ENCODE measurements at places on chromosomes 4 and X.

DNA sequence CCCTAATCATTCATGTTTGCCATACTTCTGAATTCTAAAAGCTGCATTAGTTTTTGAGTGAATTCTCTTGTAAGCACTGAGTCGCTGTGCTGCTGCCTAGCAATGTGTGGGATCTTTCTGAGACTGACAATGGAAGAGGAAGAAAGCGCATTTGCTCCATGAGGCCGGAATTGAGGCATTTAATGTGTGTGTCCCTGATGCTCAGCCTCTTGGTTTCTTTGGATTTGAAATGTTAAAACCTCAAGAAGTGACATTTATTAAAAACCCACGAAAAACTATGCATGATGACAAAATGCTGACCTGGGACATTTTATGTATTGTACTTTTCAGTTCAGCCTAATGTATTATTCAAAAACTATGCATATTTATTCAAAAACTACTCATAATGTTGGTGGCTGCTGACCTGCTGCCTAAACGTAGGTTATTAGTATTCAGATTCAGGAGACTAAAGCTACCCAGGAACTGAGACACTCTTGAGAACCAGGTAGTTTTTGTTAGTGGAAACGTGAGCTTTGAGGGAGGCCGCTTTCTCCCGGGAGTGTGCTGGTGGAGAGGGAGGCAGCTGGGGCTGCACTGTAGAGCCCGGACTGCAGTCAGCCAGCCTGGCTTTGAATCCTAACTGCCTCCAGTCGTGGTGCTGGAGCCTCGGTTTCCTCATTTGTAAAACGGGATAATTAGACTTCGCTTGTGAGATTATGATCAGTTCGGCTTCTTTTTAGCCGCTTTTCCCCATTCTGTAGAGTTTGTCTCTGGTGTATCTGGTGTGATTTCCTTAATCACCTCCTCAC, 11.3 kb downstream of the RGS12 start:
- no peak for DNase-seq

DNA sequence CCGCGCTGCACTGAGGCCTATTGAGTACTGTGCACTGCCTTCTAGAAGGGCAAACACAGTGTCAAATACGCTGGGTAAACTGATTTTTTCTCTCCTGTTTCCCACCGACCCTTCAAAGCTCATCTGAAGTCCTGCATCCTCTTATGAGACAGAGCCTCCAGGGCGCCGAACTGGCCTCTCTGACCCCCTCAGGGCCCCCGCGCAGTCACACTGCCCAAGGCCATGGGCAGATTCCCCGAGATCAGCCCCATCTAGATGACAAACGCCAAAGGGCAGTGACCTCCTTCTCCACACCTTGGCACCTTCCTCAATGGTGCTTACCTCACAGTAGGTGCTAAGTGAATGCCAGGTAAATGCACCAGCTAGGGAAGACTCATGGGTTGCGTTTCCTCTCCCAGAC, 34.4 kb downstream of the CHST7 start:
- DNase-seq, result no peak

- no peak for DNase-seq
These were observed 46.0 kb downstream of the FNIP2 start for GRCh38 chr4:158814636-158815330.

DNA sequence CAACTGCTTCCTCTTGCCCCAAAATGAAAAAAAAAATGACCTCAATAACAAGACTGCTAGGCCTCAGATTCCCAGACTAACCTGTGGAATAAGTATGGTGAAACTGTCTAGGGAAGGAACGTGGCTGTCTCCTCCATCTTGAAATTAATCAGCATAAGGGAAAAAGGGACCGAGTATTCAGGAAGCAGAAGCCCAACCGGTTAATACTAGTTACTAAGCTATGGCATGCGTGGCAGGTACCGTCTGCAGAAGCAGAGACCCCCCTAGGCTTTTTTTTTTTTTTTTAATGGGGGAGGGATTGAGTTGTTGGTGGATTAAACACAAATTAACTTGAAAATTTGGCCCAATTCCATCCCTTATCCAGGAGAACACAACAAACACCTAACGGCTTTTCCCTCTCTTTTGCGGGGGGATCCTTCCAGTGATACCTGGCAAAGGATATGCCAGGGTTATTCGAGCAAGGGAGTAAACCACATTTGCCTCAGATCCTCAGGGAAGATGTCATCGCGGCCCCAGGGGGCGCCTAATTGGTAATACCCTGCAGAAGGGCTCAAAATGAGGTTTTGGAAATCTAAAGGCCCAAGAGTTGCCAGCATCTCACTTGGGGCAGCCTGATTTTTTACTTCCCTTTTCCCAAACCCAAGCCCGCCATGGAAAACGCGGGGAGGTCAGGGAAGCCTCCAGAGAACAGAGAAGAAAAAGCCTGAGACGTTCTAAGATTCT, 893 bp downstream of the RLIM start:
- peak; percentile 14 for DNase-seq

DNA sequence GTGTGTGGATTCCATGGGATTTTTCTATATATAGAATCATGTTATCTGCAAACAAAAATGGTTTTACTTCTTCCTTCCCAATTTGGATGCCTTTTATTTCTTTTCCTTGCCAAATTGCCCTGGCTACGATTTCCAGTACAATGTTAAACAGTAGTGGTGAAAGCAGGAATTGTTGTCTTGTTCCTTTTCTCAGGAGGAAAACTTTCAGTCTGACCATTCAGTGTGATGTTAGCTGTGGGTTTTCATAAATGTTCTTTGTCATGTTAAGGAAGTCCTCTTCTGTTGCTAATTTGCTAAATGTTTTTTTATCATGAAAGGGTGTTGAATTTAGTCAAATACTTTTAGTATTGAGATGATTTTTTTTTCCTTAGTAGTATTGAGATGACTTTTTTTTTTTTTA, 10.9 kb downstream of the SAP30 start:
- no peak for DNase-seq

DNA sequence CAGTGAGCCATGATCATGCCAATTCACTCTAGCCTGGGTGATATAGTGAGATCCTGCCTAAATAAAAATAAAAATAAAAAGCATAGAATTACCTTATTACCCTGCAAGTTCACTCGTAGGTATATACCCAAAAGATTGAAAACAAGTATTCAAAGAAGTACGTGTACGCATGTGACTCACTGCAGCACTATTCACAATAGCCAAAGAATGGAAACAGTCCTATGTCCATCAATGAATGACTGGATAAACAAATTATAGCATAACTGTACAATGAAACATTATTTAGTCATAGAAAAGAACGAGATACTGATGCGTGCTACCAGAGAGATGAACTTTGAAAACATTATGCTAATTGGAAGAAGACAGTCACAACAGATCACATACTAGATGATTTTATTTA, 204.6 kb upstream of the DIAPH2 start:
- DNase-seq, result peak; percentile 9

- DNase-seq, result no peak
These were observed 42.1 kb downstream of the AFF1 start for GRCh38 chr4:86976801-86977485.

DNA sequence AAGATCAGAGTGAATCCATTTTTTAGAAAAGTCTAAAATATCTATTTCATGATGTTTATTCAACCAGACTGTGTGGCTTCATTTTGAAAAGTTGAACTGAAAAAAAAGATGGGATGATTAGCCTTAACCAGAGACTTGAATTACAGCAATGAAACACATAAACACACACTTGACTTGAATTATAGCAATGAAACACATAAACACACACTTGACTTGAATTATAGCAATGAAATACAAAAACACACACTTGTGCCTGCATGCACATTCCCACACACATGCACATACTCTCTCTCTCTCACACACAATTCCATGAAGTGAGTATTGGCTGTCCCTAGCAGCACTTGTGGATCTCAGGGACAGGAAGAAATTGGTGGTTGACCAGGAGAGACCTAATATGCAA, 286.8 kb downstream of the USP46 start:
- no peak for DNase-seq

DNA sequence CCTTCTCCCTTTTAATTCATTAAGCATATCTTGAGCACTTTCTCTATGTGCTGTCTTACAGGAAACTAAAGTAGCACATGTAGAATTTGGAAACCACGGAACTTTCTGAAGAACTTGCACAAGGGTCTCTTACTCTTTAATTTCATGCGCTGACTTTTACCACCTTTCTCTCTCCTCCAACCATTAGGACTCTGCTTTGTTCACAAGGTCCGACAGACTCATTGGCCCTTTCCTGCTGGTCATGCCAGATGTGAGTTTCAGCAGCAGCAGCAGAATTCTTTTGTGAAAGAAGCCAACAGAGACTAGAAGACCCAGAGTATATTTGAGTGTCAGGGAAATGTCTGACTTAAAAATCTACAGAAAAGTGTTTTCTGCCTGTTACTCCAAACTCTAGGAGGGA, 207.1 kb downstream of the GUCY2F start:
- no peak for DNase-seq

- no peak for DNase-seq
These were observed 77.9 kb downstream of the LRRC66 start for GRCh38 chr4:51942108-51942832.

- DNase-seq, result no peak
These were observed 15.3 kb downstream of the PARM1 start for GRCh38 chr4:74948236-74948635.

DNA sequence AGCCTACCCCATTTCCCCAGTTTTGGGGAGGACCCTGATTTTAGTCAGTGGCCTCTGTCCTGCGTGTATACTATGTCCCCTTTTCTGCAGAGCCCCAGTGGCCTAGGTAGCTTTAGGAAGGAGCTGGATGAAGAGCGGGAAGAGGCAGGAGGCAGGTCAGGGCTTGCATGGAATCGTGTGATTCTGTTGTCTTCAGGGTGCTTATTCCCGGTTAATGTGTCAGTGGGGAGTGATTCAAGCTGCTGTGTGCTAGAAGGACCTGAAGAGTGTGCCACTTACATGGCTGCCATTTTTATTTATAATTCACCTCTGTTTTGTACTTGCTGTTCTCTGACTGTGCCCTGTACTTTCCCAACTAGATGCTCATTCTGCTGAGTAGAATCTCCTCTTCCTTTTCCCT, 127.3 kb upstream of the AMOT start:
- no peak for DNase-seq

- DNase-seq, result no peak
These were observed 81.5 kb downstream of the RCHY1 start for GRCh38 chr4:75432683-75433082.

GRCh38 chrX:96181605-96182004, 503.0 kb upstream of the DIAPH2 start:
- DNase-seq, result no peak

GRCh38 chr4:177596035-177596434, 153.8 kb upstream of the AGA start:
- peak; percentile 14 for DNase-seq

DNA sequence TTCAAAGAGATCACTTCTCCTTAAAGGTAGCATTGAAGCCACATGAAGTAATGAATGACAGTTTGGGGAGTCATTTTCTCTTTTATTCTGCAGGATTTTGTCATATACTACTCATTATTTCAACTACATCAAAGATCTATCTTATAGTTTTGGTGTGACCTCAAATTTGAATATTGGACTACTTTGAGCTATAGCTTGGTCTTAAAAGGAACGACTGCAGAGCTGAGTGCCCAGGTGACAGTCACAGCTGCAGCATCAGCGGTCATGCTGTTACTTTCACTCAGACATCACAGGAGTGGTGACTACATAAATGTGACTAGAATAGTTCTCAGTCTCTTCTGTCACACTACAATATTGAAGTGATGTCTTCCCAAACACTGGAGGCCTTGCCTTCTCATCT, 10.7 kb upstream of the SPCS3 start:
- no peak for DNase-seq

DNA sequence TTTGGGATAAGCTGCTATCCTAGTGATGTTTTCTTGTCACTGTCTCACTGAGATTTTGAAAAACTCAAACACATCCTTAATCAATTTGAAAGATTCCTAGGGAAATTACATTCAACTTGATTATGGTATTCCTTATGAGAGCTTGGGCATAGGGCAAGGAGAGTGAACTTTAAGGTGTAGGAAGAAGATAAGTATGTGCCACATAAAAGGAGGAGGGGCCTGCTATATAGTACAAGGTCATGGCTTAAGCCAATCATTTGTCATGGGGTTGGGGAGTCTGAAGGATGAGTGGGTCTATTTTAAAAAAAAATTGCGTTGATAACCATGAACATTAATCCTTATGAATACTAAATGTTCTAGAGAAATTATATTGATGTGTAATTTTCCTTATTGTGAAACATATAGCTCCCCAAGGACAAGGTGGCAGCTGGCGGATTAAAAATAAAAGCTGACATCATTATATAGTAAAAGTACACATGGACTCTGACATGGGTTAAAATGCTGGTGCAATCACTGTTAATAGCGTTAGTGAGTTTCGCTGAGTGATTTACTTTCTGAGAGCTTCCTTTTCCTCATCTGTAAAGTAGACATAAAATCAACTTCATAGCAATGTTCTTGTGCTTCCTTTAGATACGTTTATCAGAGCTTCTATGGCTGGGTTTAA, 17.4 kb downstream of the GALNT7 start:
- DNase-seq, result peak; percentile 5

- no peak for DNase-seq
These were observed 87.6 kb upstream of the PLAC1 start for GRCh38 chrX:134745636-134746409.

DNA sequence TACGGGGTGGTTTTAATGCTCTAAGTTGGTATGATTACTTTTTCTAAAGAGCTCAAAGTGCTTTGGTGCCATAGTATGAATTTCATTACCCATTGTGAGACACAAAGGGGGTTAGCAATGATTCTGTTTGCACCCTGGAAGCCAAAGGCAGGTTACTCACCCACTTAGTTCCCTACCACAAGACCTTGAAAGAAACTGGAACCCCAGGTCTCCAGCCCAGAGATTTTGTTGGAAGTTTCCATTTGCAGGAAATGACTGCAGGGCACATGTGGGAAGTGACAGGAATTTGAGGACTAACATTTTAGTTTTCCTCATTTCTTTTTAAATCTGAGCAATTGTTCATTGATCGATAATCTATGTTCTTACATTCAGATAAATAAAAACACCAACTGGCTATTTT, 1.8 kb upstream of the HS3ST1 start:
- no peak for DNase-seq

GRCh38 chrX:76427560-76428242, at the start of gene MAGEE1:
TSS of gene MAGEE1 (plus strand) at chrX:76427710. CDS start at chrX:76427931, 221 bp downstream.
- DNase-seq, result peak; percentile 13

GRCh38 chrX:1029494-1029893, 183.0 kb downstream of the CRLF2 start:
- DNase-seq, result no peak

DNA sequence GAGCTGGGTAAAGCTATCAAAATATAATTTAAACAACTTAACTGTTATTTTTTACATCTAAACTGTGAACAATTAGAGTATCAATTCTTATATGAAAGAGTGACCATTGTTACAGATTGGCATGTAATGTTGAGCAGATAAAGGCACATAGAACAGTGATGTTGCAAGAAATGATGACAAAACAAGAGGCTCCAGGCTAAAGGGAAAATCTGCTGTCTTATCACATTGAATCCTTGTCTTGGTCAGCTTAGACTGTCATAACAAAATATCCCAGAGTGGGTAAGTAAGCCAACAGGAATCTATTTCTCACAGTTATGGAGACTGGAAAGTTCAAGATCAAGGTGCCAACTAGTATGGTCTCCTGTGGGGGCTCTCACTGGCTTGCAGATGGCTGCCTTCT, 154.1 kb upstream of the PPP3CA start:
- DNase-seq, result no peak

- DNase-seq, result no peak
These were observed 1.7 kb upstream of the SRPX2 start for GRCh38 chrX:100642290-100642689.

- no peak for DNase-seq
These were observed 14.8 kb downstream of the INTS6L start for GRCh38 chrX:135535077-135535940.

Data from fibroblast of gingiva (primary cell).